ENCODE measurements at places on chromosomes 5 and 9.

DNA sequence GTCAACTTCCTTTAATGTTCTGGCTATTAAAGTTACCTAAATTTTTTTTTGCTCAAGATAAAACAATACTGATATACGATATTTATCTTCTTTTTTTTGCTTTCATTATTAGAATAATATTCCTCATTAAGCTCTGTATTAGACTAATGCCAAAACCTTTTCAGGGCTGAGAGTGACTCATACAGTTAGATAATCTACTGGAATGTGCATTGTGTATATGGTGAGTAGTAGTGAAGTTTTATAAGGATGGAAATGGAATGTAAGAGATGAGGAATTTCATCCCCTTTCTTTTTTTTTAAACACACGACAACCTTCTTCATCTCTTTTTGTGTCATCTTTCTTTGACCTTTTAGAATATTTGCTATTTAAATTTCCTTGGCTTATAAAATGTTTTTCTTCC, 268.6 kb downstream of the ISL1 start:
- no peak for DNase-seq

- no peak for DNase-seq
Measured at GRCh38 chr9:33939924-33940874, 108.5 kb downstream of the UBAP2 start.

GRCh38 chr9:87546704-87547103, 49.0 kb downstream of the DAPK1 start:
- no peak for DNase-seq

DNA sequence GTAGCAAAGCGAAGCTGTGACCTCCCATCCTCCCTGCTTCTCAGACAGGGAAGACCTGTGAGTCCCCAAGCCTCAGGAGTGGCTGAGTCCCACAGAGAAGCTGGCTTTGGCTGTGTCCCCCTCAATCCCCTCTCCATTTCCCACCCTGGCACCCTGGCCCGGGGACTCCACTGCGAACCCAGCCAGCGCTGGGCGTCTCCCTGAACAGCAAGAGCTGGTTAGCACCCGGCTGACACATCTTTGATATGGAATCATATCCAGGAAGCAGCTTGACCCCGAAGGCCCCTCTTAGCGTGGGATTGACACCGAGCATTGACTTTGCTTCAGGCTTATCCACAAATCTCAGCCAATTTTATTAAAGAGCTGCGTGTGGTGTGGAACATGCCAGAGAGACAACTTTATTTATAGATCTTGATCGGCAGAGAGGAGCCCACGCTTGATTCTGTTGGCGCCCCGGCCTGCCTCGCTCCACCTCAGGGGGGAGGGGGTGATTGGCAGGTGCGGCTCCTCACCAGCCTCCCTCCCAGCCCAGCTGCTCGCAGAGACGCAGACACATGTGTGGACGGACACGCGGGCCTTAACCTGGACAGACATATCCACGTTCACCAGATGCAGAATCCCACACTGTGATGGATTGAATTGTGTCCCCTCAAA, 120.7 kb upstream of the MVB12B start:
- DNase-seq = no peak

DNA sequence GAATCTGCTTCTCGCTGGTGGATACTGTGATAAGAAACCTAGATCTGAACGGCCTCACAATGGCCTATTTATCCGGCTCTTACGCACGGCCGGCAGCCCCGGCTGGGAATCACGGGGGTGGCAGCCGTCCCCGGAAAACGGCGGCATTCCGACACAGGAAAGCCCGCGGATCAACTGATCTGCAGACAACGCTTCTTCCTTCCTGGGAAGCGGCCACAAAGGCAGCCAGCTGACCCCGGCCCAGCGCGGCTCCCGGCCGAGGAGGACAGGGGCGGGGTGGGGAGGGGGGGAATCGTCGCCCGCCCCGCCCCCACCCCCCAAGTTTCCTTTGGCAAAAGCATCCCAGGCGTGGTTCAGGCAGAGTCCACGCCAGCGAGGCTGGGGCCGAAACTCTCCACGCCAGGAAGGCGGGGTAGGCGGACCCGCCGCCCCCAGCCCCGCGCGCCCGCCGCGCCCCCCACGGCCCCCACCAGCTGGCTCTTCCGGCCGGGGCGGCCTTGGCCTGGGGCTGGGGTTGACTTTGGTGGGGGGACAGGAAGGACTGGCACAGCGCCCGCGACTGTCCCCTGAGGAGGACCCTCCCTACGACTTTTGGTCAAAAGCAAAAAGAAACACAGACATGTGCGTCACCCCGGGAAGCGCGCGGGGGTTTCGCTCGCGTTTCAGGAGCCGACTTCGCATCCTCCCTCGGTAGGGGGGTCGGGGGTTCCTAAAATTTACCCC, 247.7 kb upstream of the ANKRD55 start:
- DNase-seq = no peak

DNA sequence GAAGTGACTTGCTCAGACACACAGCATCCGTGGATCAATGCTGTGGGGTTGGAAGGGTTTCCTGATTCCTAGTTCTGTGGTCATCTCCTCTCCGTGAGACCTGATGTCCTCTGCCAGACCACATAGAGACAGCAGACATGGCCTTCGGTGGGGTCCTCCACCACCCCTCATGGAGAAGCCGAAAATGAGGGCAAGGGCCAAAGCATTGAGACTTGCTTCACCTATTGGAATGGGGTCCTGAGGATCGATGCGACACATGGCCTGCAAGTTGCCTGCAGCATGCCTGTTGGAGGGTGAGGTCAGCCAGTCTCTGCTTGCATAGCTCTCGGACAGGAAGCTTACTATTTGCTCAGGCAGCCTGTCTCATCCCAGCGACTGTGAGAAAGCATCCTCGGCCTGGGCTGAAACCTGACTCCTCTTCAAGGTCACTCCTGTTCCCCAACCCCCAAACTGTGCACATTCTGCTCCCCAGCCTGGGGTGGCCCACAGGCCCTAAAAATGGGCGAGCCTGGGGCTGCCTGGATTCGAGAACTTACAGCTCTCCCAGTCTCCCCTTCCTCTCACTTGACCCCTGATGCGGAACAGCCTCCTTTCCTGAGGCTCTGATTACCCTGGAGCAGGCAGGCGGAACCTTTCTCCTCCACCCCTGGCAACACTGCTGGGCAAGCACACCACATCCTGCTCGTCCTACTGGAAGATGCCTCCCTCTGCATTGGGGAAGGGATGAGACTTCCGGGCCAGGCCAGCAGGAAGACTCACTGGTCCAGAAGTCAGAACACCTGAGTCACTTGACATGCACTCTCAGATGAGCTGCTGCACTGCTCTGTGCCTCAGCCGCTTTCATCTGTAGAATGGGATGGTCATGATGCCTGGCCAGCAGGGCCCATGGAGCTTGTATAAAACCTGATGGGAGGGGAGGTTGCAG, 186.9 kb downstream of the RGS3 start:
- DNase-seq = no peak

DNA sequence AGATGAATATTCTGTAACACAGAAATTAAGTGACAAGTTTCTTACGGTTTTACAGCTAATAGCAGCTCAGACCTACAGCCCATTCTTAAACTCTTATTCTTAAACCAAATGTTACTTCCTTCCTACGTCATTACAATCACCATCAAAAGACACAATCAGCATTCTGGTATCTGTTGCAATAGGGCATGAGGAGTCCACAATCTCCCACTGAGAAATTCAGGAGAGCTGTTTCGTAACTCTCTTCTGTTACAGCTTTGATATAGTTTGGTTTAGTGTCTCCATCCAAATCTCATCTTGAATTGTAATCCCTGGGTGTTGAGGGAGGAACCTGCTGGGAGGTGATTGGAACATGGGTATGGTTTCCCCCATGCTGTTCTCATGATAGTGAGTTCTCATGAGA, 163.4 kb downstream of the GAS1 start:
- no peak for DNase-seq

GRCh38 chr5:107935645-107936044, 264.9 kb upstream of the EFNA5 start:
- no peak for DNase-seq

DNA sequence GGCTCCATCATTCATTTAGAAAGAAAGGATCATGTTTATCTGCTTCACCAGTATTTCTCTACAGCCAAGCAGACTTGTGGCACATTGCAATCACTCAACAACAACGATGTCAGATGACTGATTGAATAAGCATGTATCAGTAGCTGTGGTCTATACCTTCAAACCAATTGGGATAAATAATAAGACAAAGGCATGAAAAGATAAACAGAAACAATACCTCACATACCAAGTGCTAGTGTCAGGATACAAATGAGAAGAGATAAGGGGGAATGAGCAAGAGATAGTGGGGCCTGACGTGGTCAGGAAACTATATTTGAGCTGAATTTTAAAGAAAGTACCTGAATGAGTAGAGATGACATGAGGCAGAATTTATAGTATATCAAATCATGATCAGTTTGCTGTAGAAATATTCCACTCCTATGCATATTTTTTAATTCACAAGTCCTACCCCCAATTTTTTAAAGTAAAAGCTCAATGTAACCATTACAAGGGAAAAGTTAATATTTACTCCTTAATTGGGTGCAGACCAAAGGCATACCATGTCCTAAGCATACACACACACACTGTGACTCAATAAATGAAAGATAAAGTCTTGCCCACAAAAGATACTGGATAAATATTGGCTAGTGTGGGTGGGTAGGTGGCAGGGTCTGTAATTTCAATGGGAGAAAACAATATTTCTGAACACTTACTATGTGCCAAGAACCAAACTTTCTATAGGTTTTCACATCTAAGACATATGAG, 284.5 kb downstream of the SPOCK1 start:
- no peak for DNase-seq

GRCh38 chr5:160061770-160062169, 52.8 kb downstream of the TTC1 start:
- DNase-seq = no peak

DNA sequence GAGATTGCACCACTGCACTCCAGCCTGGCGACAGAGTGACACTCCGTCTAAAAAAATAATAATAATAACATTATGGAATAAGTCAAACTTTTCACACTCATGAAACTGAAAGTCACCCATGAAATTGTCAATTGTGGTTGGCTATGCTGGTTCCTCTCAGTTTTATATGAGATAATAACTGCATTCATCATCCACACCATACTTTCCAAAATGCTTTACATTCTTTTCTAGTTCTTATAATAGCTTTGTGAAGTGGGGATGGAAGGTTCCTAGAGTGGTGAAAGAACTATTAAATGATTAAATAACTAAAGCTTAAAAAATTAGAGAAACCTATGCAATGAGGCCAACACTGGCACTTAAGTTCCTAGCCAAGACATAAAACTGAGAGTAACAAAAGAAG, 12.6 kb upstream of the ASPN start:
- no peak for DNase-seq

DNA sequence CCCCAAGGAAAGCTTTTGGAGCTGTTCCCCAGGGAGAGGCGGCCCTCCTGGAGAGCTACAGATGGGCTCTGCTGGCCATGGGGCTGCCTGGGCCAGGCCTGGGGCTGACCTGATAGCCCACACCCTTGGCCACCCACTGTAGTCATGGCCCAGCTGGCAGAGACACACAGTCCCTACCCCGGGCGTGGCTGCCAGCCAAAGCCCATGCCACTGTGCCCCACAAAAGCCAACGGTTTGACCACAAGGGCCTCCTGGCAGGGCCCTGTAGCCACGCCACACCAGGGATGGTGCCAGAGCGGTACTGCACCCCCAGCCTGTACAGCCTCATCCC, 15.2 kb downstream of the NACC2 start:
- DNase-seq = no peak

DNA sequence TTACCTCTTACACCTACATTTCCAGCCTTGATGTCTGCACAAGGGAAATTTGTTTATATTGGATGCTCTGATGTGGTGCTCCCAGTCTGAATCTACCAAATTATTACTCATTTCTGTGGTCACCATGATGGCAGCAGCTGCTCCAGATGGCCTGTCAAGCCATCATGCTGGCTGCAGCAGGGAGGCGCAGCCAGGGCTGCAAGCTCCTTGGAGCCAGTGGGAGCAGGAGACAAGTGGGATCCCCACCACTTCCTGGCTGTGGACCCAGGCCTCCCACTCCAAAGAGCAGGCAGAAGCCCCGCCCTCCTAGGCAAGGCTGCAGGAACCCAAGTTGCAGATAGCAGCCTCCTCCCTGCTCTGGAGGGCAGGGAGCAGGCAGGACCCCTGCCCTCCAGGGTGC, 241.1 kb upstream of the ATP10B start:
- no peak for DNase-seq

- DNase-seq = no peak
Measured at GRCh38 chr9:92100237-92100911, 14.8 kb downstream of the SPTLC1 start.

- DNase-seq = no peak
Measured at GRCh38 chr9:96138616-96139015, 163.4 kb downstream of the HSD17B3 start.

GRCh38 chr5:123530728-123531127, 18.8 kb downstream of the CSNK1G3 start:
- no peak for DNase-seq

GRCh38 chr9:26802921-26803320, 89.7 kb downstream of the CAAP1 start:
- no peak for DNase-seq

GRCh38 chr5:157761690-157762621, 18.4 kb downstream of the LSM11 start:
- no peak for DNase-seq

GRCh38 chr9:38707885-38708637, 11.9 kb downstream of the FAM240B start:
- DNase-seq = no peak

- no peak for DNase-seq
Measured at GRCh38 chr9:929719-930118, 46.7 kb upstream of the DMRT3 start.

DNA sequence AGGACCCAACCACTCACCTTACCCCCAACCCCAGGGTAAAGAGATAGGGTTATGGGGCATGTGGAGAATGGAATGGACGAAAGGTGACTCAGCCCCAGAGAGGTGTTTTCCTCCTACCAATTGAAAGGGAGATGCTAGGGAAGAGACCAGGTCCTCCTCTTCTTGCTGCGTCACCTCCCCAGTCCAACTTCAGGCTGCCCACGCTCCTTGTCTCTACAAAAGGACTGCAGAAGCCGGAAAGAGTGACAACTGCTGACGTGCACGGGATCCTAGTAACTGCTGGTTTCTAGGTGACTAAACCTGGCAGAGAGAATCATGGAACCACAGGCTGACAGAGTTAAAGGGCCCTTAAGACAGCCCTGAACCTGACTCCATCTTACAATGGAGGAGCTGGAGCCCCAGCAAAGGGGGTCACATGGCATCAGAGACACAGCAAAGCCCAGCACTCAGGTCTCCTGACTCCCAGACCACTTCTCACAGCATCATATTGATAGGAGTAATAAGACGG, 2.2 kb downstream of the GPX3 start:
- DNase-seq = no peak

- DNase-seq = no peak
Measured at GRCh38 chr9:75448281-75448680, 360.0 kb downstream of the OSTF1 start.

GRCh38 chr5:168314735-168315411, 23.4 kb downstream of the WWC1 start:
- no peak for DNase-seq
